ENCODE measurements at places on chromosomes 6 and 20.

DNA sequence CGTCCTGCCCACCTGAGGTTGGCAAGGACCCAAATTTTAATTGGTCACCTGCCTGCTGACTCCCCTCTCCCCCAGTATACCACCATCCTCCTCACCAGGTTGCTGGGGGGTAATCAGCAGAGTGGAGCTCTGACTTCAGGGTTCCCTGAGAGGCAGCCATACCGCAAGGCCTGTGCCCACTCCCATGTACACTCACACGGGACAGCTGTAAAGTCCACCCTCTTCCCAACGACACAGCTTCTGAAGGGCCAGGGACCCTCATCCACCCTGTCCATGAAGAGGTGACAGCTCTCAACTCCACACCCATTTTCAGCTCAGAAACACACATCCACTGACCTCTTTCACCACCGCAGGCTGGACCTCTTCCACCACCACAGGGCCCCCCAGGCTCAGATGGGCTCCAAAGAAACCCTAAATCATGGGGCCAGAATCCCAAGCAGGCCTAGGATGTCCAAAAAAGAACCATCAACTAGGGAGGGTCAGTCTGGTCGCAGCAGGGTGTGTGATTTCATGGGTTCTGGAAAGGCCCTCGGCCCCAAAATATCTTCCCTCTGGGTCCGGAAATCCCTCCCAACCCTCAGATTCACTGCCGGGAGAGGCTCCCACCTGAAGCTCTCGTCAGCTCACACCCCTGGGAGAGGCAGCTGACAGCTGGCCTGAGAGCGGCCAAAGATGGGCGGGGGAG, 30.0 kb downstream of the TFEB start:
- no peak for DNase-seq

DNA sequence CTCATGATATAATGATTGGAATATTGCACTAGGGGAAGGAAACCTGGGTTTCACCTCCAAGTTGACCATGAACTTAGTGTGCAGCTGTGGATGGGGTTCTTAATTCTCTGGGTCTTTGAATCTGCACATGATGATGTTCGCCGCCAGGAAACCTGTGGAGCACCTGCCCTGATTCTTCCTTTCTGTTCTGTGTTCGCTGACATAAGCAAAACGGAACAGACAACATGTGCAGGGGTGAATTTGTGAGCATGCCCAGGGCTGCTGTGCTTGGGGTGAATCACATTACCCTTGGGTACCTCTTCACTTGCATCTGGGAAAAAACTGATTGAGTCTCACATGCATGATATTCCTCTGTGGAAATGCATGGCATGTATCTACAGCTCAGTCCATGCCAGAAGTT, 48.8 kb downstream of the CAP2 start:
- no peak for DNase-seq

DNA sequence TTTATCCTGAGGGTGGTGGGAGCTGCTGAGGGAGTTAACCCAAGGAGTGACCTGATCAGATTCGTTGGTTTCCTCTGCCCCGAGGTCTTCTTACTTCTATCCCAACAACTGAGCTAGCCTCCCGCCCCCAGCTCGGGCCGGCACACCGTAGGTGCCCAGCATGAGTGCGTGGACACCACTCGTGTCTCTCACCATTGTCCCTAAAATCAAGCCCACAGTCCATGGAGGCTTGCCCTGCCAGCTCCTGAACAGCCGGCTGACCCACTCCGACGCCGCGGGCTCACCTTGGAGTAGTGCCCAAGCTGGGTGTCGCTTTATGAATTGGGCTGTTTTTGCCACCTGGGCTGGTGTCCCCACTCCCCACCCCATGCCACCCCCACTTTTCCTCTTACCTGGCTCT, 59.0 kb upstream of the CCDC167 start:
- DNase-seq = no peak

DNA sequence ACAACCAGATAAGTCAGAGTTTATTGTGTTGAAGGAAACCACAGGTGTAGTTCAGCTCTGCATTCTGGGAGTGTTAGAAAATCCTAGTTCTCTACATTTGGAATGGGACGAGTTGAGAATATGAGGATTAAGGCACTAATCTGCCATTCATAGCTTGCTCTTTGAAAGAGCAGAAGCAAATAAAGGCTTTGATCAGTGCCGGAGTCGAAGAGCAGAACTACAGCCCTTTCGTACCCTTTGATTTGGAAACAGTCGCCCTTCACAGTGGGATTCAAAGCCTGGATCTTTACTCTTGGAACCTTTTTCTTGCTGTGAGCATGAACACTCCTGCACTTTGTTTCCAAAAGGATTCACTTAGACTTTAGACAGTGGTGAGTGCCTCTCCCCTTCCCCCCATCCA, 523.9 kb upstream of the POU3F2 start:
- no peak for DNase-seq

DNA sequence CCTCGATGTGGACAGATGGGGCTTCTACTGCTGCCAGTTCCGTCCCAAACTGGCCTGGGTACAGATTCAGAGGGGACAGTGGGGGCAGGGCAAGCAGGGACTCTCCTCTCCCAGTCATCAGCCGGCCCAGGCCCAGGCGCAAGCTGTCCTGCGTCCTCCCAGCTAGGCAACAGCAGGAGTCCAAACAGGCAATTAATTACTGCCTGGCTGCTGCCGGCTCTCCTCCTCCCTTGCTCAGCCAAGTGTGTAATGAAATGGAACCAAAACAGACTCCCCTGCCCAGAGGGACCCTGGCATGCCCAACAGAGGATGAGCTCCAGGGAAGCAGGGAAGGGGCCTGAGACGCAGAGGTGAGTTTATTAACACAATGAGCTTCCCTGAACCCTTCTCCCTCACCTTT, 17.8 kb upstream of the SLC32A1 start:
- no peak for DNase-seq

DNA sequence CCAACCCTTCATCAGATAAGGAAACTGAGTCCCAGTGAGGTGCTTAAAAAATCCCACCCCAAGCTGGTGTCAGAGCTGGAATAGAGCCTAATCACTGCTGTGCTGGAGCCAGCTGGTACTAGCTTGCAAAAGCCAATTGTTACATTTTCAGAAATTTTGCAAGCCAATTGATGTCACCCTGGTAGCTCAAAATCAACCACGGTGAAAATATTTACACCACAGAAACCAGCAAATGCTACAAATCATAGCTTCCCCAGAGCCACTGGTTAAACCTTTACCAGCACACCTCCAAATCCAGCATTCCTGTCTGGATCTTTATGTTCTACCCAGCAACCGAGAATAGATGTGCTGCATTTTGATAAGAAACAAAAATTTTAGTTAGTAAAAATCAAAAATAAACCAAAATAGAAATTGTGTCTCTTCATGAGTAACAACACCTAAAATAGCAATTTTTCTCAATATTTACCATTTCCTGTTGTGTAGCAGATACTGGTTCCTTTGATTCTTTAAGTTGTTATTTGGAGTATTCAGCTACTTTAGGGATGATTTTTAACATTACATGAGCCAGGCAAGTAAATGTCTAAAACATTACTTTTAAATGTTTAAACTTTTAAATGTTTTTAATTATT, 7.2 kb upstream of the LCA5 start:
- DNase-seq = peak; percentile 90

DNA sequence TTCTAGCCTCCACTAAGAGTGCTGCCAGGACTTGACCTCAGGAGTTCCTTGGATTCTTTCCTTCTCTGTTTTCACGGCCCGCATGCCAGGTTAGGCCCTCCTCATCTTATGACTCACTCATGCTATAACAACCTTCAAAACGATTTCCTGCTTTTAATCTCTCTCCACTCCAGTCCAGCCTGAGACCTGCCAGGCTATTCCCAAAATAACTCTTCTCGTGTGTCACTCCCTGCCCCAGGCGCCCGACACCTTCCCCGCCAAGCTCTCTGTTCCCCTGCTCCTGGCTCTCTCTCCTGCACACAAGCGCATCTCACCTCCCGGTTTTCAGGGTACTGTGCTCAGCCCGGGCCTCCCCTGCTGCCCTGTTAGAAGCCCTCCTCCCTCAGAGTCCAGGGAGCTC, 64.1 kb upstream of the RPS6KA2 start:
- peak; percentile 31 for DNase-seq

DNA sequence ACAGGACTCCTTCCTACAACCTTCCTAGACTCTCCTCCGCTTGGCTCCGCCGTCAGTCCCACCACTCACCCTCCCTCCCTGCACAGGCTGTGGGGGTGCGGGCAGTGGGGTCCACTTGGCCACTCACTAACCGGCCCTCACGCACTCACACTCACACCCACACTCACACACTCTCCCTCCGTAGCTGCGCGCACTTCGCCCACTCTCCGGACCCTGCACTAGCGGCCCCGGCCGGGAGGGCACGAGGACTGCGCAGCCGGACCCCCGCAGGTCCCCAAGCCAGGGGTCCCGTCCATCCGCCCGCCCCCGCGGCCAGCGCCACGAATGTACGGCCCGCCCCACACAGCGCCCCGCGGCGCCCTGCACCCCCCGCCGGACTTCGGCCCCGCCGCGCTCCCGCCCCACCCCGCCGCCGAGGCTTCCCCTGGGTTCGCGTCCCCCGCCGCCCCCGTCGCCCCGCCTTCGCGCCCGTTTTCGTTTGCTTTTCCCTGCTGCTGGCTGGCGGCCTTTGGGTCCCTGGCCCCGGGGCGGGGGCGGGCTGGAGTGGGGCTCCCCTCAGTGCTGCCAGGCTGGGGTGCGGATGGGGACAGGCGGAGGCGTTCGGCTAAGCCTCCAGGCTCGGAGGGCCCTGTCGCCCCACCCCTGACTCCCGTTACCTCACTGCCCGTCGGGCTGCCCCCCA, 23.0 kb upstream of the SLC22A7 start:
- DNase-seq = no peak

DNA sequence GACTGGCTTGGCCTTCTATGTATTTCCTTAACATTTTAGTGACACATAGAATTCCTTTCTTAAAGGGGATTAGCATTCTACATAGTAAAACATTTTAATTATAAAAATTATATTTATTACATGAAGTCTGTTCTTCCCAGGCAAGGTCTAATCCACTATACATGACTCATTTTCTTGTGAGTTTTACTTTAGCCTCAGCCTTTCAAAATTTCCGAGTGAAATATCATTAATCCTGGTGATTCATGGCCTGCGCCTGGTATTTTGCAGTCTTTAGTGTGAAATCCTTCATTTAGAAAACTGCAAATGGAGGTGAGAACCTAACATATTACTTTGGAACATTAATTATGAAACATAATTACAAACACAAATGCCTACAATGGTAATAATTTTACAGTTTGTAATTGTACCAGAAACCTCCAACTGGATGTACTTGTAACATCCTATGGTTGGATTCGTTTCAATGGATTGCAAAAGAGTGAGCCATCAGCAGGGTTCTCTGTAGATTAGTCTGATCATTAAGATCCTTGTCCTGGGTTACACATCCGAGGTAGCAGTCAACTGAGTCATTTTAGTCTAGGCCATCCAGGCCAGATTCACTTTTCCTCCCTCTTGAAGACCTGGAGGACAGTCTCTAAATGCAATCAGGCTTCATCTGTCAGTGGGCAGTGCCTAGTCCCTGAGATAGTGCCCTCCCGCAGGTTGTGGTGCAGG, 272.0 kb downstream of the PACRG start:
- DNase-seq = peak; percentile 39

GRCh38 chr20:36957875-36958667, 6.6 kb upstream of the SAMHD1 start:
- no peak for DNase-seq

GRCh38 chr6:145480024-145480423, 255.3 kb downstream of the EPM2A start:
- DNase-seq = no peak

DNA sequence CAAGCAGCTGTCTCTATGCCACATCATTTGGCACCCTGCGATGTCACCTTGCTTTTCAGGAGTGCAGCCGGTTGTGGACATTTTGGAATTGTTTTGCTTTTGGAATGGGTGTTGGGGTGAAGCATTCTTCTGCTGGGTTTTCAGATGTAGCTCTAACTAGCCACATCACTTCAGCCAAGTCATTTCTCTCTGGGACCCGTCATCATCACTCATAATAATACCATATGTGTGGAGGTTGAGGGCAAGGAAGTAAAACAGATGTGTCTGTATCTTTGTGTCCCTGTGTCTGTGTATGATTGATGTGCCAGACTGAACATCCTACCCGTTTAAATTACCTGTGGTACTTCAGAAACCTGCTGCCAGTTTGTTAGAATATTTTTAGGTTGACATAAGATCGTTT, 49.5 kb upstream of the TULP4 start:
- DNase-seq = no peak

DNA sequence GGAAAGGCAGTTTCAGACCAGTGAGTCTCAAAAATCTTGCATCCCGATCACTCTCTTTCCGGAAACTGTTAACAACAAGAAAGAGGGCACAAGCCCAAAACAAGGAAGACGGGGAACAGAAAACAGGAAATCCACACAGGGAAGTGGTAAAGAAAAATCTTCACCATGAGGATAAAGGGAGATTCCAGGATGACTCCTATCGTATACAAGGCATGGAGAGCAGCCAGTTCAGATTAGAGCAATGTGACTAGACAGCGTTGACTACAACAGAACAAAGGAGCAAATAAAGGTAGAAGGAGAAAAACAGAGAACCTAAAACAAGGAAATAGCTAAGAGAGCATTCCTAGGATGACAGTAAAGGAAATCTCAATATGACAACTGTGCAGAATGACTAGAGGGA, 26.5 kb downstream of the VNN1 start:
- DNase-seq = peak; percentile 51

- no peak for DNase-seq
These were observed 1.2 kb downstream of the CPXM1 start for GRCh38 chr20:2799271-2799670.

DNA sequence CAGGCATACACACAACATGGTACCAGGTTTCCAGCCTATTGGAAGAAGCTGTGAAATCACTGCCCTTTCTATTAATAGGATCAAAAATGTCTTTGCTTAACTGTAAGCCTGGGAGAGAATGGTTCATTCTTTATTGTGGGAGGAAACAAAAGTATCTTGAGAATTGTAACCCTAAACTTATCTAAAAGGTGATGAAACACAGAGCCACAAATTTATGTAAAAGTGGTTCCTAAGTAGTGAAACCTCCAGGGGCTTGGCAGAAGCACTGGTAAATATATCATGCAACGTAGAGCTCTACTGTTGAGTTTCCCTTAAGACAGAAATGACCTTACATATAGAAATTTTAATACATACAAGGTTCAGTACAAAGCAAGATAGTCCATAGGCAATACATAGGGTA, 17.2 kb upstream of the NOX3 start:
- peak; percentile 83 for DNase-seq

DNA sequence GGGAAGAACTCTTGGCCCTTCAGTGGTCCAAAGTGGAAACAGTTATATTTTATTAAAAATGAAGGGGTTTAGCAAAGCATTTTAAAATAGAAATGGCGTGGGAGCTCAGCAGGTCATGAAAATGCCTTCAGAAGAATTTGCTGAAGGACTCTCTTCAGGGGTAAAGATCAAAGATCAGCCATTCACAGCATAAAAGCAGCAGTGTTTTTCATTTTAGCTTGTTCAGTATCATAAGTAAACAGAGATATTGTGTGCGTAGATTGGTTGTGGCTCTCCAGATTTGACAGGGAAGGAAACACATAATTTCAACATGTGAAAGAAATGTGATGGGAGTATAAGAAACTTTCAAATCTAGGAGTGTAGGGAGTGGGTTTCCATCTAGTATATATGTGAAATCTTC, 519.2 kb upstream of the MAP3K7 start:
- peak; percentile 5 for DNase-seq
